T-helper 1 cell treated with Interleukin-12 subunit alpha and Interleukin-12 subunit beta and Interleukin-4 antibody, amounts not matched to agents 30 ng/mL and 1 ng/mL, for 36 hours (primary cell): ENCODE measurements at places on chromosomes 2 and 18. TPM values are rescaled to one million over a fixed set of nuclear protein-coding genes. Genes with fewer than 3 reads are reported as not detected.

Gene WNT6
- total RNA-seq = not detected in 2 replicates

Gene FOXI3
- not detected in 2 replicates for total RNA-seq

Gene C2orf81
- 3.5 and 3.9 TPM in 2 replicates for total RNA-seq

Gene TEKT4
- 0.39 and 0.64 TPM in 2 replicates for total RNA-seq

Gene IL36G
- total RNA-seq = 0.29 TPM in 1 of 2 replicates, not detected in the other

Gene FAP
- 0.17 and 0.76 TPM in 2 replicates for total RNA-seq

Gene KANSL1L
- total RNA-seq = 5.4 and 6.1 TPM in 2 replicates

Gene CHST10
- 4.2 TPM in 2 replicates for total RNA-seq

Gene EPG5
- 23.9 and 26.5 TPM in 2 replicates for total RNA-seq

Gene TNFAIP6
- not detected in 2 replicates for total RNA-seq

Gene DSG1
- total RNA-seq = not detected in 2 replicates

Gene OST4
- total RNA-seq = 390 and 415 TPM in 2 replicates

Gene TGFA
- 0.05 TPM in 1 of 2 replicates, not detected in the other for total RNA-seq

Gene PSMA8
- 0.25 and 0.27 TPM in 2 replicates for total RNA-seq

Gene DSG4
- not detected in 2 replicates for total RNA-seq

Gene NEU2
- not detected in 2 replicates for total RNA-seq

Gene SLC4A3
- not detected in 2 replicates for total RNA-seq

Gene PTRHD1
- 24.0 and 25.0 TPM in 2 replicates for total RNA-seq

Gene AGAP1
- total RNA-seq = 2.0 and 2.7 TPM in 2 replicates

Gene SPEG
- total RNA-seq = 0.05 and 0.39 TPM in 2 replicates

Gene CD8B
- 1.0 and 2.8 TPM in 2 replicates for total RNA-seq

Gene ZNF24
- total RNA-seq = 63.9 and 66.5 TPM in 2 replicates

Gene APCDD1
- total RNA-seq = not detected in 2 replicates

Gene LDLRAD4
- total RNA-seq = 23.7 and 24.7 TPM in 2 replicates

Gene ACMSD
- not detected in 2 replicates for total RNA-seq

Gene SCYGR4
- not detected in 2 replicates for total RNA-seq

Gene LYG2
- total RNA-seq = not detected in 2 replicates

Gene ST6GAL2
- total RNA-seq = not detected in 2 replicates

Gene ANKRD53
- not detected in 2 replicates for total RNA-seq

Gene ERBB4
- total RNA-seq = not detected in 2 replicates

Gene APLF
- total RNA-seq = 3.3 and 3.5 TPM in 2 replicates

Gene PKDCC
- not detected in 2 replicates for total RNA-seq

Gene POMC
- total RNA-seq = 3.4 and 4.6 TPM in 2 replicates

Gene LRP2
- 0.07 TPM in 1 of 2 replicates, not detected in the other for total RNA-seq

Gene HDLBP
- total RNA-seq = 226 and 240 TPM in 2 replicates

Gene PTCD3
- total RNA-seq = 132 and 137 TPM in 2 replicates

Gene RAD51AP2
- total RNA-seq = not detected in 2 replicates

Gene CHRNG
- not detected in 2 replicates for total RNA-seq

Gene KIF1A
- total RNA-seq = 0.17 and 0.42 TPM in 2 replicates

Gene ALK
- total RNA-seq = not detected in 2 replicates

Gene VWA3B
- total RNA-seq = not detected in 2 replicates

Gene EIF2AK3
- 30.5 and 31.4 TPM in 2 replicates for total RNA-seq

Gene ERICH2
- not detected in 2 replicates for total RNA-seq

Gene HOXD8
- not detected in 2 replicates for total RNA-seq

Gene GYPC
- total RNA-seq = 113 and 120 TPM in 2 replicates

Gene MEP1B
- total RNA-seq = 0.10 TPM in 1 of 2 replicates, not detected in the other

Gene NFATC1
- total RNA-seq = 38.2 and 40.2 TPM in 2 replicates

Gene C2orf78
- not detected in 2 replicates for total RNA-seq

Gene GCG
- not detected in 2 replicates for total RNA-seq

Gene RAPGEF4
- total RNA-seq = 0.83 and 1.0 TPM in 2 replicates

Gene ANKRD30B
- total RNA-seq = not detected in 2 replicates

Gene PRKAG3
- total RNA-seq = not detected in 2 replicates
